ENCODE measurements at places on chromosomes 7 and 10.
A peak's percentile ranks its signal among the peaks of the same experiment; 100 is the strongest.

DNA sequence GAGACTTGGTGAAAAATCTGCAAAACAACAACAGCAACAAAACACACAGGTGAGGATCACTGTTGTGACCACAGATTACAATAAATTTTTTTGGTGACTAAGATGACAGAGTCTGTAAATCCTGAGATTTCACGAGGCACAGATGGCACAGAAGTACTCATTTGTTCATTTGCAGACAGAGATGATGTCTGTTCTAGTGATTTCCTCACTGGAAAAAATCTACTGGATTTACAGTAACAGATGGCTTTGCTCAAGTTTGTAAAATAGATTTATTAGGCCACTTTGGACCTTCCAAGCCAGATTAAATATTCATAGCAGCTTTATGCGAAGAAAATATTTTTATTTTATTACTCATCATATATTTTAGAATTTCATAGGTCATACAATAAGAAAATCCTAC lies 113.5 kb upstream of the IL6 start:
- DNase-seq, result peak; percentile 32

- no peak for DNase-seq
Measured at GRCh38 chr7:15430911-15431310, 130.9 kb downstream of the AGMO start.

DNA sequence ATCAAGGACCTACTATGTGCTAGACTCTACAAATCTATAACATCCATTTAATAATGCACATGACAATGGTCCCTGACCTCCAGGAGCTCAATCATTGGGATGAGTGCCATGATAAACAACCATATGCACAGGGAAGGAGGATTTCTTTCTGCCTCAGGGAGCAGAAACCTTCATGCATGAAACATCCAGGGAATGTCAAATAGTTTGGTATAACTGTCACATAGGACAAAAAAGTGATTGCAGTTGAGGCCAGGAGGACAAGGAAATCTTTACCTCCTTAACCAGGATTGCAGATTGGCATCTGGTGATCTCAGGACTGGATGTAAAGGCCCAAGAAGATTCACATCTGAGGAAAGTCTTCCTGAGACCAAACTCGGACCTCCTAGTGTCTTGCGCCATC lies 993.1 kb downstream of the KCNMA1 start:
- DNase-seq, result no peak

GRCh38 chr10:17134737-17135260 lies 5.2 kb upstream of the CUBN start:
- DNase-seq, result peak; percentile 37

GRCh38 chr10:62112963-62113362 lies 155.7 kb downstream of the RTKN2 start:
- no peak for DNase-seq

- DNase-seq, result no peak
Measured at GRCh38 chr10:114157912-114158311, 16.1 kb downstream of the CCDC186 start.

DNA sequence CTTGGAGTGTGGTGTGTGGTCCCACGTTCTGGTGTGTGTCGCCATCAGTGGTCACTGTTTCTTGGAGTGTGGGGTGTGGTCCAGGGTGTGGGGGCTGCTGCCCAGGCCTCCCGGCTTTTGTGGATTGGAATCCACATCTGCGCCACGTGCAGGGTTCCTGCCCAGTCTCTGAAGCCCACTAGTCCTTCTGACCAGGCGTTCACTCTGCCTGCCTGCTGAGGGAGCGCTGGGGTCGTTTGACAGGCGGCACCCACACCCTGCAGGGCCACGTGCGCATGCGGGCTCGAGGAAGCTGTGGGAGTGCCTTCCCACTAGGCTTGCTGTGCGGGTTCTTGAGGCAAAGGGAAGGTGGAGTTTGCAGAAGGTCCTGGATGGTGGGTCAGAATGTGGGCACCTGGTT lies 51.4 kb downstream of the INPP5A start:
- DNase-seq, result no peak

GRCh38 chr10:44975431-44976331 lies 2.9 kb downstream of the DEPP1 start:
- peak; percentile 71 for DNase-seq

DNA sequence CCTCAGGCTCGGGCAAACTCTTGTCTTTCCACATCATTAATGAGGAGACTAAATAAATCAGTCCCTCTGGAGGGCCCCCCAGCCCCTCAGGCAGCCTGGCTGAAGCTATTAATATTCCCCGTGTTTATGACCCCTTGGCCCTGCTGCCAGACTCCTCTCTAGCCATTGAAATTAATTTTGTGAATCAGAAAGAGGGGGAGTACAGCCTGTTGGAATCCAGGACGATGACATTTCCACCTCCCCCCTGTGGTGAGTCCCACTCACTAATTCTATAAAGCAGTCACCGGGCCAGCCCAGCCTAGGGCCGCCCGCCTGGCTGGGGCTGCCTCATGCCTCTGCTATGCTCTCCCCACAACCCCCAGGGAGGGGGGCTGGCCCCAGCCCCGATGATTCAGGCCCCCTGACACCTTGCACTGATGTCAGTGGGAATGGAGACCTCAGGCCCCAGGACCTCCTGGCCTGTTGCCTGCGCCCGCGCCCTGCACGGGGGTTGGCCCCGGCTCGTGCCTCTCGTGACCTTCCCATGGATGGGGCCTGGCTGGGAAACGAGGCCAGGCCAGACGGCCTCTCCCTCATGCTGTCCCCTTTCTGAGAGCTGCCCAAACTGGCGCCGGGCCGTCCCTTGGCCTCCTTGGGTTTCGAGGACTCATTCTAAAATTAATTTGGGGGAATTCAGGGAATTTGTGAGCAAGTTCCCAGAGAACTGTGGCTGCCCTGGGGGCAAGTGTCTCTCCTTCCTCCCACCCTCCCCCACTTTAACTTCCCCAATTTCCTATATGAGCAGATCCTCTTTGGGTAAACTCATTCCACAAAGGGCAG lies 34.0 kb downstream of the TMEM270 start:
- peak; percentile 99 for DNase-seq

- DNase-seq, result no peak
Measured at GRCh38 chr10:124663766-124664360, 80.3 kb downstream of the FAM53B start.

DNA sequence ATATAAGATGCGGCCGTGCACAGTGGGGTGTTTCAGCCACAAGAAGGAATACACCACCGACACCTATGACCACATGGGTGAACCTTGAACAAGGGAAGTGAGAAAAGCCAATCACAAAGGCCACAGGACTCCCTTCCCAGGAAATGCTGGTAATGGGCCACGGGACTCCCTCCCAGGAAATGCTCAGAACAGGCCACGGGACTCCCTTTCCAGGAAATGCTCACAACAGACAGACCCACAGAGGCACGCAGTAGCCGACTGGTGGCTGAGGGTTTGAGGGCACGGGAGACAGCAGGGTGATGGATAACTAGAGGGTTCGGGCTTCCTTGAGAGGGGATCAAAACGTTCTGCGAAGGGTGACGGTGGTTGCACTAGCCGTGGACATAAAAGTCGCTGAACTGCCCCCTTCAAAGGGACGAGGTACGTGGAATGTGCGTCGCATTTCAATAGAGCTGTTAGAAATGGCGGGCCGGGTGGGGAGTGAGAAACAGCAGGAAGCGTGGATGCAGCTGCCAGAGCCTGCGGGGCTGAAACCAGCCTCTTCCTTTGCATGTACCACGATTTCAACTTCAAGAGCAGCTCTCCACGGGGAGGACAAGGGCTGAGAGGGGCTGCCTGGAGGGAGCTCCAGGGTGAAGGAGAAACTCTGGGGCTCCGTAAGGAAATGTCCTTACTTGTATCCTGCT lies 274.0 kb downstream of the ELFN1 start:
- DNase-seq, result no peak

- DNase-seq, result no peak
Measured at GRCh38 chr7:151792086-151792485, 84.8 kb downstream of the PRKAG2 start.

- no peak for DNase-seq
Measured at GRCh38 chr10:63094405-63094804, 38.7 kb upstream of the NRBF2 start.

DNA sequence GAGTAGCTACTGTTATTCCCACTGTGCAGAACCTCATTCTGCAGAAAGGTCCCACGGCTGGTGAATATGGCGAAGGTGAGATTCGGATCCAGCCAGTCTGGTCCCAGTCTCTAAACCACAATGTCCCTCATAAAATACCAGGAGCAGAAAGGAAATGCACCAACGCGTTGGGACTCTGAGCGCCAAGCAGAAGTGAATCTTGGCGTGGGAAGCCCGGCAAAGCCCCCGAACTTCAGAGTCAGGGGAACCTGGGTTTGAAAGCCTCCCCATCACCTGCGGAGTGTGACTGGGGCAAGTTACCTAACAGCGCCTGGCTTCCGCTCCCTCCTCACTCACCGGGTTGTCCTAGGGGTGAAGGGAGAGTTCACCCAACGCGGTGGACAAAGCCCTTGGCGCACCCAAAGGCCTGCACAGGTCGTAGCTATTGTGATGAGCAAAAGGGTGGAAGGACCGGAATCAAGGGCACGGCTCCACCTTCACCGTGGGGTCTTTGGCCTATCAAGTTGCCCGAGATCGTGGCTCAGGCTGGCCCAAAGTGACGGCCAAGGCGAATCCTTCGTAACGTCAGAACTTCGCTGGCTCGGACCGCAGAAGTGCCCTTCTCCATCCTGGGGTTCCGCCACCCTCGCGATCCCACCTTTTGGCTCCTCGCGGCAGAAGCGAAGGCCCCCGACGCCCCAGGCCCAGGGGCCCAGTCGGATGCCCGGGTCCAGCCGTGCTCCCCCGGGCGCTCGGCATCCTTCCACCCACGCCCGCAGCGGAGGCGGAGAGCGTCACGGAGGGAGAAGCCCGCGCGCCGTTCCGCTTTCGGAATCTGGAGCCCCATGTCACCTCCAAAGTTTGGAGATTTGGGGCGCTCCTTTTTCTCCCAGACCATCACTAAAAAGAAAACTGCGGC lies 811 bp downstream of the RGS10 start:
- no peak for DNase-seq

GRCh38 chr7:82167558-82168314 lies 275.8 kb downstream of the CACNA2D1 start:
- peak; percentile 4 for DNase-seq

GRCh38 chr10:26359670-26360069 lies 78.5 kb upstream of the APBB1IP start:
- DNase-seq, result no peak

DNA sequence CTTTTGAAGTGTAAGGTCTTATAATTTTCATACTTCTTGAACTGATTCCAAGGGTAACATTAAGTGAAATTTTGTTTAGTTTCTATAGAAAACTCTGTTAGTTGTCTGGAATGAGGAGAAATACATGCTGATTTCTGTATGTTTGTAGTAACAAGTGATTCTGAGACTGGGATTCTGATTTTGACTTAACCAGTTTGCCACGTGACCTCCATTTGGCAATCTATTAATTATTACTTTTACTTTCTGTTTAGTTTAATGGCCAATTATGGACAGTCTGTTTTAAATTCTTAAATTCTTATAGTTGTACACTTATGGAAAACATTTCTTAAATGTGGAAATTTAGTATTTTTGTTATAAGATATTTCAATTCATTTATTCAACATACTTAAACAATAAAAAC lies 163.1 kb downstream of the ADK start:
- no peak for DNase-seq

GRCh38 chr10:113616244-113617074 lies 47.4 kb downstream of the NRAP start:
- DNase-seq, result peak; percentile 7

GRCh38 chr7:33534833-33535232 lies 370.5 kb upstream of the BMPER start:
- DNase-seq, result peak; percentile 90

DNA sequence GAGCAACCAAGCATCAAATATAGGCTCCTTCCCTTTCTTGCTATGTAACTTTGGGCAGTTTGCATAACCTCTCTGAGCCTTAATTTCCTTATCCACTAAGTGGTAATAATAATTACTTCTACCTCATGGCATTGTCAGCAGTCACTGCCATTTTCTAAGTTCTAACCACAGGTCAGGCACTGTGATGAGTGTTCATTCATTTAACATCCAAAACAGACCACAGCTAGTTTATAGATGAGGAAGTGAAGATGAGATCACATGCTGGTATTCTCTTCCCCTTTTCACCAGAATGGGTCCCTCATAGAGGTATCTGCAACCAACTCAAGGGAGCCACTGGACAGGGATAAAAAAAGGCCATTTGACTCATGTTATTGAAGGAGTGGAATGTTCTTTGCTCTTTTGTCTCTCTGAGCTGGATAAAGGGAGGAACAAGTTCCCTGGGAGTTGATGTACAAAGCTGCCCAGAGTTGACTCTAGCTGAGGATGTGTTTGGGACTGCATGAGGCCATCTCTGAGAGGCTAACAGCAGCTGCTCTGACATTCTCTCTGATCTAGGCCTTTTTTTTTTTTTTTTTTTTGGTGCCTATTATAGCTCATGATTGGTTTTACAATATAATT lies 65.0 kb downstream of the DNAJC12 start:
- peak; percentile 27 for DNase-seq

GRCh38 chr7:128271471-128271941 lies 30.4 kb downstream of the LEP start:
- DNase-seq, result no peak

GRCh38 chr10:88557256-88557655 lies 25.9 kb downstream of the RNLS start:
- no peak for DNase-seq

GRCh38 chr10:83678850-83679249 lies 460.5 kb upstream of the GHITM start:
- no peak for DNase-seq

- DNase-seq, result peak; percentile 92
Measured at GRCh38 chr10:102117391-102118159, 2.6 kb downstream of the LDB1 start.

- peak; percentile 46 for DNase-seq
Measured at GRCh38 chr10:112375721-112376395, 1.9 kb downstream of the ACSL5 start.

DNA sequence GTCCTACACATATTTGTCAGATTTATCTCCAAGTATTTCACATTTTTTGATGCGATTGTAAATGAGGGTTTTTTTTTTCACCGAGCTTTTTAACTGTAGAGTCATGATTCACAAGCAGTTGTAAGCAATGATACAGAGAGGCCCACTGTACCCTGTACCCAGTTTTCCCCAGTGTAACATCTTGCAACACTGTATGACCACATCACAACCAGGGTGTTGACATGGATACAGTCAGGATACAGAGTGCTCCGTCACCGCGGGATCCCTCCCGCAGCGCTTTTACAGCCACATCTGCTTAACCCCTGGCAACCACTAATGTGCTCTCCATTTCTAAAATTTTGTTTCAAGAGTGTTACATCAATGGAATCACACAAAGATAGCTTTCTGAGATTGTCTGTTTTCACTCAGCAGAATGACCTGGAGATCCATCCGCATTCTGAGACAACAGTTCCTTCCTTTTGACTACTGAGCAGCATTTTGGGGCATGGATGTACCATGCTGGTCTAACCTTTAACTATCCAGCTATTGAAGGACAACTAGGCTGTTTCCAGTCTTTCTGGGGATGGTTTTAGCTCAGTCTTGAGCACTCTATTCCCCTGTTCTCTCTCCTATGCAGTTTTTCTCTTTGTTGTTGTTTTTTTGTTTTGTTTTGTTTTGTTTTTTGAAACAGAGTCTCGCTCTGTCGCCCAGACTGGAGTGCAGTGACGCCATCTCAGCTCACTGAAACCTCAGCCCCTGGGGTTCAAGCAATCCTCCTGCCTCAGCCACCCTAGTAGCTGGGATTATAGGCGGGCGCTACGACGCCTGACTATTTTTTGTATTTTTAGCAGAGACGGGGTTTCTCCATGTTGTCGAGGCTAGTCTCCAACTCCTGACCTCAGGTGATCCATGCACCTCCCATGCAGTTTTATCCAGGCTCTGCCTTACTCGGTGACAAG lies 25.9 kb downstream of the GPRIN2 start:
- DNase-seq, result peak; percentile 98

GRCh38 chr7:129391546-129392171 lies 42.6 kb upstream of the STRIP2 start:
- DNase-seq, result no peak

Measured in fibroblast of skin of right quadriceps (primary cell).